ENCODE measurements at places on chromosomes 4 and X.

DNA sequence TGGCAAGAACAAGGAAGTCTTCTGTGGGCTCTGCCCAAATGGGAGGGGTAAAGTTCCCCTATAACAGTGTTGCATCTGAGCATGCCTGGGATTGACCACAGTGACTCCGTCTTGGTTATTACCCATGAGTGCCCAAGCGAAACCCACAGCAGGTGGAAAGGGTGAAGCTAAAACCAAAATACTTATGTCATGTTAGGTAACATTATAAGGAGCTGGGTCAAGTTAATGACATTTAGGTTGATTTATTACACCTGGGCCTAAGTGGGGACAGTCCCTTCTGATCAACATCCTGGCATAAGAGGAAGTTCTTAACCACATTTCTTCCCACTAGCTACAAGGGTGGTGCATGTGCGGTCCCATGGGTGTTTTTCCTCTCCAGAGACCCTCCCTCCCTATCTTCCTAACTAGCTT, 1.3 kb upstream of the ZNF732 start:
- no peak for DNase-seq

GRCh38 chrX:39910651-39911050, 187.1 kb downstream of the BCOR start:
- no peak for DNase-seq

- DNase-seq = no peak
These were observed 664.8 kb downstream of the PCDH18 start for GRCh38 chr4:136867465-136867864.

- DNase-seq = peak; percentile 37
These were observed 736 bp downstream of the IDS start for GRCh38 chrX:149504226-149504914.

DNA sequence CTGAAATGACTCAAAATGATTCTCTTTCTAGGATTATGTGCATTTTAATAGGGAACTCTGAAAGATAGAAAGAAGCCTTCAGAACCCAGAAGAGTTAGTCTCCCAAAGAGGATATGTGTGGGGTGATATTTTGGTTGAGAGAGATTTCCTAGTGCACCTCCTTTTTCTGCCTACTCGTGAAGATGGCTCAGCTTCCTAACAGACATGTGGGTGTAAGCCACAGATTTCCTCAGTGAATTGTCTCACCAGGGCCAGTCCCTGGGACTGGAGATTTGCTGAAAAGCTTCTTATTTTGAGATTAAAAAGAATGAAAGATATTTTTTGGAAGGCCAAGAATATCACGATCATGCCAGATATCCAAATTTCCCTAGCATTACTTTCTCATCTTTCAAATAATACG, 42.8 kb downstream of the MAGEB17 start:
- no peak for DNase-seq

DNA sequence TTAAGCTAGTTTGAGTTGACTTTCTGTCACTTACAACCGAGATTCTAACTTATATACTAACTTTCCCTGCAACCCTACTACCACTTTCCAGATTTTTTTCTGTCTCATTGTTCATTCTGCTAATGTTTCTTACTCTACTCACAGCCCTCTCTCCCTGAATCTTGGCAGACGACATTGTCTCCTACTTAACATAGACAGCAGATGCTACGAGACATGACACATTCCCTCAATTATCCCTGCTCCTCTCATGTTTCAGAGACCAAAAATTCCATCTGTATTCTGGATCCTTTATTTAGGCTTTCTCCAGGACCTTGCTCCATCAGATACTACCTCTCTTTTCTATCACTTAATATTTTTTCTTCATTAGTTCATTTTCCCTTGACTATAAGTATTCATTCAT, 379.1 kb upstream of the TEX13C start:
- DNase-seq = no peak

- no peak for DNase-seq
These were observed 1.0 kb upstream of the RFC1 start for GRCh38 chr4:39367166-39367565.

GRCh38 chr4:135497563-135498152, 1296.1 kb upstream of the PABPC4L start:
- DNase-seq = no peak
